H4 (cell line): ENCODE measurements at places on chromosomes 11 and 22. TPM values are rescaled to one million over a fixed set of nuclear protein-coding genes. Genes with fewer than 3 reads are reported as not detected.
A peak's percentile ranks its signal among the peaks of the same experiment; 100 is the strongest.

DNA sequence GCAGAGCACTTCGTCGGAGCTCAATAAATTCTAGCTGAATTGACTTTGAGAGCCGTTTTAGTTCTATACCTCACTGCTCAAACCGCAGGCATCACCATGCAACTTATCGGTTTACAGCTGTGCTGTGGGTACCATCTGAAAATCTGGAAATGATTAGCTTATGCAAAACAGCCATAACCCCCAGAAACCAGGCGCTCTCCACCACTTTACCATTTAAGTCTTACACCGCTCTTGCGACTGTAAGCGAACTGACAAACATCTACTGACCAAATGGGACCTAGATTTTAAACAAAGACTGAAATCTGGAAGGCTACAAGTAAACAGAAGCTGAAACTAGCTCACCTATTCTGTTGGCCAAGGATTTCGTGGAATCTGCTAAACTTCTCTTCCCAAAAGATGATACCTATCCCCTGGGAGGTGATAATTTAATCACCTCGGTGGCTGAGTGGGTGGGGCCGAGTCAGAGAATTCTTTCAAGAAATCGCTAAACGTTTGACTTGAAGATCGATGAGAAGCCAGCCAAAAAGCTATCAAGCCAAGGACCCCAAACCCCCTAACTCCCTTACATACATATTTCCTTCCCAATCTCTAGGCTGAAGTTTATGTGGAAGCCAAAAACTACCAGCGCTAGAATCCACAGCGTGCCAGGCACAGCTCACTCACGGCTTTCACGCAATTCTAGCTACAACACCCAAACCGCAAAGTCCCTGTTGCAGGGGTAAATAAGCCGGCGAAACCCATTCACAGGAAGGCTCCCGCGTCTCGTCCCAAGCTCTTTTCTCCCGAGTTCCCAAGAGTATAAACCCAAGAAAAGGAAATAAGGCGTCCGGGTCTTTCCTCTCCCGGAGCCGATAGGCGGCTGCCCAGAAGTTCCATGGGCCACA lies 644 bp downstream of the SPTY2D1 start:
- DNase-seq = no peak

- DNase-seq = no peak
Observed at GRCh38 chr11:38900211-38900610, 2302.2 kb upstream of the RAG2 start.

DNA sequence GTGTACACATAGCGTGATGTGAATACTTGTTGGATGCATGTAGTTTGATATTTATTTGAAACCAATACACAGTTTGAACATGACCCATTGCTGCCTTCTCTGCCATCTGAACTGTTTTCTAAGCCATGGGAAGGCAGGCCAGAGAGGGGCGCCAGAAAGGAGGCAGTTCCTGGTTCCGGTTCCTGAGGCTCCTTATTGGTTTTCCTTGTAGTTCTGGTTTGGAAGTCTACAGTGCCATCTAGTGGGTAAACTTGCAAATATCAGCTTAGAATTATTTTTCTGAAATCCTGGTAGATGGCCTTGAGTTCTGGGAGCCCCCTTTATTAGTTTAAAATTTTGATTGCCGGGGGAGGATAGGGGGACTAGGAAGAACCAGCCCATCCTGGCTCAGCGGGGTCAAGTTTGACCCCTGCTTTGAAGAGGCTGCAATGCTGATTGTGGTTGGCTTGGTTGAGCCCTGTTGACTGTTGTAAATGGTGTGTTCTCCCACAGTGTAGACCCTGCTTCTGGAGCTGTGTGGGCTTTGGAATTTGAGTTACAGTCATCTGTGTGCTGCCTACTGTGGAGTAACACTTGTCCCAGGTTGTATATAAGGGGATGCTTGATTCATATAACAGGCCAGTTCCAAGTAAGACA lies 48.4 kb downstream of the GRAMD1B start:
- DNase-seq = peak; percentile 77

The HBD gene
- total RNA-seq = not detected in 2 replicates

The IL17RA gene
- 2.9 TPM in 2 replicates for total RNA-seq

DNA sequence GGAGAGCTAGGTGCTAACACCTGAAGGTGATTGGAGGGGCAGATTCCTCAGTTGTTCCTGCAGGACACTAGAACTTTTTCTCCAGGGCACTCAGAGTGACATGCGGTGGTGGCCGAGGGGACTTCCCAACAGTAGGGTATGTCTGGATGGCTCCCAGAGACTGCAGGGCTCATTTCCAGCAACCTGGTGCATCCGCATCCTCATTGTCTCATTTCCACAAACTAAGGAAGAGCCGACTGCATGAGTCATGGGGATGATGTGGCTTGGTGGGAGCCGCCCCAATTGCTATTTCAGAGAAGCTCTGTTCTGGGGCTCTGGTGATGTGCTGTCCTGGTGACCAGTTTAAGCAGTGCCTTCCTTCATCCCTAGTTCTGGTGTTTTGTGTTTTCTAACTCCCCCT lies 2.8 kb upstream of the ROBO4 start:
- DNase-seq = peak; percentile 56

The OR5B17 gene
- total RNA-seq = not detected in 2 replicates

The OR52E8 gene
- not detected in 2 replicates for total RNA-seq

DNA sequence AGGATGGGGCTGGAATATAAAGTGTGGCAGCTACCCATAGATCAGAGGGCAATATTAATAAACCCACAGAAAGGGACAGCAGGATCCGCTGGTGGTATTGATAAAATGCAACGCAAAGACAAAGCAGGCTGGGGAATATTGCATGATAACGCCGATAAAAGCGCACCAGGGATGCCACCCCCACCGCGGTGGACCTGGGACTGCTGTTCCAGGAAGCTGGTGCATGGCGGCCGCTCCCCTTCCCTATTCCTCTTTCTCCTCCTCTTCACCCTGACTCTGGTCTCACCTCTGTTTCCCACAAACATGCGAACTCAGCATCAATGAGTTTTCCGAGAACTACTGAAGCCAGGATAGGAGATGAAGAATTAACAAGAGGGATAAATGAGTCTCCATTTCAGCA lies 20.2 kb downstream of the SPATA19 start:
- DNase-seq = no peak

DNA sequence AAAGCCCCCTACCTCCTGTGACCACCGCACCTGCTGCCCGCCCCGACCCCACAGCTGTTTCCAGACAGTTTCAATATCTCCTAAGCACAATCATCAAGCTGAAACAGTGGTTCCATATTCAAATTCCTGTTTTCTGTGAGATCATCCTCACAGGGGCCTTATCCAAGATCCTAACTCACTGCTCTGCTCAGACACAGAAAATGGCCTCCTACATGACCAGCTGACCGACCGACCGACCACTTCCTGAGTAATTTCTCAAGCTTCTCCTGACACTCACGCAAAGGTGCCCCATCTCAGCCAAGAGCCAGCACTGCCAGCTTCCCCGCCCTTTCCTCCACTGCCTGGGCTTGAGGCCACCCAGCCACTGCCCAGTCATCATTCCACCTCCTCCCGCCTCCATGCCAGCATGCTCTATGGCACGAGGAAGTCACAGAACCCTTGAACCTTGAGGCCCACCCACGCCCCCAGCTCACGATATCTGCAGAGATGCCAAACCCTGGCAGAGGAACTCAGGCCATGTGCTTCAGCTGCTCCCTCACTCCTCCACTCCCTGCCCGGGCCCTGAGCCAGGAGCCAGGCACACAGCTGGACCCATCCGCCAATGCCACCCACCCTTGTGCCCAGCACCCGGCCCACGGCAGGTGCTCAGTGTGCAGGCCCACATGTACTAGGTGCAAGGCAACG lies 14.0 kb downstream of the KIAA0930 start:
- peak; percentile 76 for DNase-seq

DNA sequence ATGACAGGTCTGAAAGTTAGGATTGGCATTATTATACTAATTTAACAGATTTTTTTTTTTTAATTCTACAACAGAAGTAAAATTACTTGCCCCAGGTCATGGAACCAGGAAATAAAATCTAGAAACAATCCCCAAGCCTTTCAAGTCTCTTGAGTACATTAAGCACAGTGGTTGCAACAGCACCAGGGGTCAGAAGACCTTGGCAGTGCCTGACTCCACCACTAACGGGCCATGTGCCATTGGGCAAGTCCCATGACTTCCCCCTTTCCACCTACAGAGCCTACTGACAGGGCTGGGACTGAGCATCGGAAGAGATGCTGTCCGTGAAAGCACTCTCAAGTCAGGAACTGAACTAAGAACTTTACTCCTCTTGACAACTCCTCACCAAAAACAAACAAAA lies 98.6 kb upstream of the AKIP1 start:
- DNase-seq = no peak

The CCDC87 gene
- total RNA-seq = 0.04 and 0.56 TPM in 2 replicates

DNA sequence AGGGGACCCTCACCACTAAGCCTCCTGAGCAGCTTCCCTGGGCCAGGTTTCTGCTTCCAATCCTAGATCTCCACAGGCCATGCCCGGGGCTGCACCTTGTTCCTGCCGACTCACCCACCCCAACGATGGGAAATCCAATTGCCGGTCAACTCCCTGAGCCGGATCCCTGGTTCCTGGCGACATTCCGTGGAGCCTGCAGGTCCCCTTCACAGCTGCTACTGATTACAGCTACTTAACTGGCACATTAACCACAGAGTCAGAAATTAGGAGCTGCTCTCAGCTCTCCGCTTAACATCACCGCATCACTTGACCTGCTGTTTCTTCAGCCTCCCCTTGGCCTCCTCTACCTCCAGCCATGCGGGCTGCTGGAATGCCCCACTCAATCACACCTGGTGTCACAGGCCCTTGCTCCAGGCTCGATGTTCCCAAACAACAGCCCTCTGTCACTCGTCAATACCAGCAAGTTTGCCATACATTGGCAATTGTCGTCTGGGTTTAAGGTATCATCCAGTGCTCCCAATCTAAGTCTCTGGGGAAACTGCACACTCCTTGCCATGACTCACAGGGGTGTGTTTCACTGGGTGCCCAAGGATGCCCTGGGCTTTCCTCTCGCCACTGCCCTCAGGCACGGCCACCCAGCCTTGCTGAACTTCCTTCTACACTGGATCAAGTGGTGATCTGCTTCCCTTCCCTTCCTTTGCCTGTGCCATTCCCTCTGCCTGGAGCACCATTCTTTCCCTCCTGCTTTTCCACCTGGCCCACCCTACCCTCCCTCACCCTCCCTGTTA lies 181.0 kb downstream of the MN1 start:
- no peak for DNase-seq

- DNase-seq = no peak
Observed at GRCh38 chr11:47981667-47982404, 1.5 kb downstream of the PTPRJ start.

- no peak for DNase-seq
Observed at GRCh38 chr11:6602096-6602940, 1.1 kb downstream of the RRP8 start.

The HTR3B gene
- total RNA-seq = not detected in 2 replicates

GRCh38 chr11:111764621-111765020 lies 1.6 kb downstream of the PPP2R1B start:
- no peak for DNase-seq

DNA sequence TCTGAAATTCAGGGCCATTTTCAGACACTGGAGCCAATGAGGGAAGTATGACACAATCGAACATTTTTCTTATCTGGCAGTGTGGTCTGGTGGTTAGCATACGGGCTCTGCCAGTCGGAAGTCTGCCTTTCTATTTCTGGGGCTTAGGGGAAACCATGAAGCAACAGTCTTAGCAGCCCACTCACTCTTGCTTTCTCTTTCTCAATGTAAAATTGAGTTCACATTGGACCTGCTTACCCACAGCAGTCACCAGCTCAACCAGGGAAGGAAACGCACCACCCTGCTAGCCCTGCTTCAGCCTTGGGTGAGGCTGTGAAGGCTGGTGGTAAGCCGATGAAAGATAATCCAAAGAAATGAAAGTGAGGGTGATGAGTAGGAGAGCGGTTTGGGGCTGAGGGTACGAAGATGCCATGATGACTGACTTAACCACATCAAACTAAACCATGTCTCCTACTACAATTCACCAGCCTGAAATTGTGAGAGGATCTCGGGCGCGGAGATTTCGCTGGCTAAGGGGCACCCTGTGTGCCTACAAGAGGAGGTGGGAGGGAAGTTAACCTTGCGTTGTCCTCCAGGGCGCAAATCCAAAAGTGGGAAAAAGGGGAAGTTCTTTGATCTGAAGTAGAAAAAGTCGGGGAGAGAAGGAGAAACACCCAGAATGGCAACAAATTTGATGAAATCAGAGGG lies 2.0 kb upstream of the LMO2 start:
- DNase-seq = no peak

GRCh38 chr11:64751580-64751979 lies 7.6 kb upstream of the RASGRP2 start:
- DNase-seq = no peak

The ARHGEF17 gene
- 3.3 and 3.9 TPM in 2 replicates for total RNA-seq

DNA sequence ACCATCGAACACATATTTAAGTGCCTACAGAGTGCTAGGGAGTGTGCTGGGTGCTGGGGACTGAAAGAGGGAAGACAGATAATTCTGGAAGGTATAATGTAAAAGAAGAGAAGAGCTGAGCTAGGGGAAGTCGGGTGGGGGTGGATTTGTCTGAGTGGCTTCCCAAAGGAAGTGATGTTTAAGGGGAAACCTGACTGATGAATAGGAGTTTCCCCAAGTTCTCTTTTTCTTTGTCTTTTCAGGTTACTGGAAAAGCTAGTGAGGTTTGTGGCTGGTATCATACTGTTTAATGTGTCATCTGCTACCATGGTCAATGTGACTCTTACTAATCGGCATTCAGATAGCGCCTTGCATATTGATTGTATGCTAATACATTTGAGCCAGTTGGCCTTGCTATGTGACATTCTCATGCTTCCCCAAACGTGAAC lies 151.6 kb upstream of the MTMR2 start:
- no peak for DNase-seq

GRCh38 chr11:87917111-87917510 lies 258.1 kb downstream of the RAB38 start:
- no peak for DNase-seq

The CD248 gene
- not detected in 2 replicates for total RNA-seq

GRCh38 chr11:10709299-10710086 lies 15.9 kb upstream of the IRAG1 start:
- no peak for DNase-seq

- DNase-seq = peak; percentile 96
Observed at GRCh38 chr11:13339195-13340153, 61.9 kb downstream of the BMAL1 start.

The ZNF214 gene
- total RNA-seq = 5.5 and 9.3 TPM in 2 replicates

DNA sequence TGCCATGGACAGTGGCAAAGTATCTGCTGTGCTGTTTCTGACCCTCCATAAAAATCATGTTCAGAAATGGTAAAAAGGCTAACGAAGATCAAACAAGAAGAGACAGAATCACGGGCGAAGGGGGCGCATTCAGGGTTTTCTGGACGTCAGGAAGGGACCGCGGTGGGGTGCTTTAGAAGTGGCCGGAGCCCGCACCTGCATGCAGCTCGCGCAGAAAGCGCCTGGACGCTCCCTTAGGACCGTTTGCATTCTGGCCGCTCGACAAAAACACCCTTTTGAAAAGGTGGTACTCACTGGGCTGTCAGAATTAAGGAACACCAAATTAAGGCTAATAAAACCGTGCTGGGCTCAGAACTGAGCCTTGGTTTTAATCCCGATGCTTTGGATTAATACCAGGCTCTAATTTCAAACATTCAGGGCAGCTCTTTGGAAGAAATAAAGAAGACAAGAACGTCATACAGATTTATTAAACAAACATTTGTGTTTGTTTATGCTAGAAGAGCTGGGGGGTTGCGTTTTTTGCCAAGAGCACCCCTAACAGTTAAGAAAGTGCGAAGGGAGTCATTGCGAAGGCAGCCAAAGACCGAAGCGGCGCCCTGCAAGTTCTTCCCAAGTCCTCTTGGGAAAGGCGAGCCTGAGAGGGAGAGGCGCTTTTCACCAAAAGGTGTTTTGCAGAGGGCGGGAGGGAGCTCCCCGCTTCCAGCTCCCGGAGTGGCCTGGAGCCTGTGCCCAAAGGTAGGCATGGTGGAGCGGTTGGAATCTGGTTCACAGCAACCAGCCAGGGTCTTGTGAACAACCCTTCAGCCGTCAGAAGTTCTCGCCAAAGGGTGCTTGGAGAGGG lies 47.7 kb upstream of the DBX1 start:
- DNase-seq = no peak

The GRIK4 gene
- total RNA-seq = 0.14 and 0.27 TPM in 2 replicates
